A549 (cell line): ENCODE measurements at places on chromosomes 11 and 22. TPM values are rescaled to one million over a fixed set of nuclear protein-coding genes. Genes with fewer than 3 reads are reported as not detected.

Gene PTPRCAP
- polyA plus RNA-seq = 0.25 to 0.56 TPM (median 0.36 TPM) in 3 replicates

Gene IGF2
- 1.1 to 4.2 TPM (median 2.9 TPM) in 3 replicates for polyA plus RNA-seq

GRCh38 chr22:23800297-23801237 lies 13.8 kb downstream of the SMARCB1 start:
- no peak for DNase-seq

GRCh38 chr11:68532727-68533369 lies 72.3 kb downstream of the PPP6R3 start:
- no peak for DNase-seq
